Kidney (tissue), 22 donors: ENCODE measurements at places on chromosomes 5 and 9. TPM values are rescaled to one million over a fixed set of nuclear protein-coding genes. Genes with fewer than 3 reads are reported as not detected.

GRCh38 chr5:31731016-31731415 is 92.1 kb downstream of the PDZD2 start:
- DNase-seq = peak; percentile 29

DNA sequence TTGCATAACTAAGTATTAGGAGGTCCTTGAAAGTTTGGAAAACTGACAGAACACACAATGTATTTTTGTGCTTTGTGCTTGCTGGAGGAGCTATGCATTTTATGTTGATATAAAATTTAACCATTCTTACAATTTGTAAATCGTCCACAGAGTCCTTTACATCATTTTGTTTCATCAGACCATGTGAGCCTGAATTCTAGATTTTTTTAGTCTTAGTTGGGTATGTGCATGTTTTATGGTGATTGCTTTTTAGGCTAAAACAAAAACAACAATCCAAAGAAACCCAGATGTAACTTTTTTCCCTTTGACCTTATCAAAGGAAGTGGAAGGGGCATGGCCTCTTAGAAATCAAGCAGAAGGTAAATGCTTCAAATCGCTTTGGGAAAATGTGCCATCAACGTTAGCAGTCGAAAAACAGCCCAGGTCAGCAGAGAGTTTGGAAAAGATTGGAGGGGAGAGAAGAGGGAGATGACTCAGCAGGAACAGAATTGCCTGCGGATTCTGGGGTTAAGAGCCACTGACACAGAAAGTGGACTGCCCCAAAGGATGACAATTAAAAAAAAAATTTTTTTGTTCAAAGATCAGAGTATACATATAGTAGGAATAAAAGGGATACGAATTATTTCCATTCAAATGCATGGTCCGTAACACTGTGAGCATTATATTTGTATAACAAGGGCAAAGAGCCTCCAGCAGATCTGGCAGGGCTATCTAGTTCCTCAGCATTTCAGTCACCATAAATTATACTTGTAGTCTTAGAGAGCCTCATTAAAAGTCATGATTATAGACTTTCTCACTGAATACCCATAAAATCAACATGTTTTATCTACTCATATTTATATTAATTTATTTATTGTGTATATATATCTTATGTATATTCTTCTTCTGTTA is 253.5 kb upstream of the HAPLN1 start:
- no peak for DNase-seq

GRCh38 chr9:74861773-74862474 is 25.8 kb downstream of the TRPM6 start:
- no peak for DNase-seq

GRCh38 chr5:124872086-124872485 is 125.6 kb upstream of the ZNF608 start:
- DNase-seq = no peak

DNA sequence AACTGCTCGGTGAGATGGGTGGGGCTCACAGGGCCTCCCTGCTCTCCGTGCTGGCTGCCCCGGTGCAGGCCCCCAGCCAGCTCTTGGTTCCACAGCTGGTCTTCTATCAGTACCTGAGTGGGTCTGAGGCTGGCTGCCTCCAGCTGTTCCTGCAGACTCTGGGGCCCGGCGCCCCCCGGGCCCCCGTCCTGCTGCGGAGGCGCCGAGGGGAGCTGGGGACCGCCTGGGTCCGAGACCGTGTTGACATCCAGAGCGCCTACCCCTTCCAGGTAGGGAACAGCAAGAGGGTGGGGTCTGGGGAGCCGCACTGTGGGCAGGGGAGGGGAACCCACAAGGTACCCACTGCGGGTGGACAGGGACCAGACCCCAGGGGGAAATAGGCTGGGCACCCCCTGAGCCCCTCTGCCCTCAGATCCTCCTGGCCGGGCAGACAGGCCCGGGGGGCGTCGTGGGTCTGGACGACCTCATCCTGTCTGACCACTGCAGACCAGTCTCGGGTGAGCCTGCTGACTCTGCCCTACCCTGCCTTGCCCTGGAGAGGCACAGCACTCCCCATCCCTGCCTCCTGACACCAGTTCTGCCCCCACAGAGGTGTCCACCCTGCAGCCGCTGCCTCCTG is 2.8 kb downstream of the MAMDC4 start:
- DNase-seq = no peak

The NOXA1 gene
- 19.1 TPM for polyA plus RNA-seq

GRCh38 chr5:108660291-108660690 is 87.4 kb upstream of the FER start:
- no peak for DNase-seq

DNA sequence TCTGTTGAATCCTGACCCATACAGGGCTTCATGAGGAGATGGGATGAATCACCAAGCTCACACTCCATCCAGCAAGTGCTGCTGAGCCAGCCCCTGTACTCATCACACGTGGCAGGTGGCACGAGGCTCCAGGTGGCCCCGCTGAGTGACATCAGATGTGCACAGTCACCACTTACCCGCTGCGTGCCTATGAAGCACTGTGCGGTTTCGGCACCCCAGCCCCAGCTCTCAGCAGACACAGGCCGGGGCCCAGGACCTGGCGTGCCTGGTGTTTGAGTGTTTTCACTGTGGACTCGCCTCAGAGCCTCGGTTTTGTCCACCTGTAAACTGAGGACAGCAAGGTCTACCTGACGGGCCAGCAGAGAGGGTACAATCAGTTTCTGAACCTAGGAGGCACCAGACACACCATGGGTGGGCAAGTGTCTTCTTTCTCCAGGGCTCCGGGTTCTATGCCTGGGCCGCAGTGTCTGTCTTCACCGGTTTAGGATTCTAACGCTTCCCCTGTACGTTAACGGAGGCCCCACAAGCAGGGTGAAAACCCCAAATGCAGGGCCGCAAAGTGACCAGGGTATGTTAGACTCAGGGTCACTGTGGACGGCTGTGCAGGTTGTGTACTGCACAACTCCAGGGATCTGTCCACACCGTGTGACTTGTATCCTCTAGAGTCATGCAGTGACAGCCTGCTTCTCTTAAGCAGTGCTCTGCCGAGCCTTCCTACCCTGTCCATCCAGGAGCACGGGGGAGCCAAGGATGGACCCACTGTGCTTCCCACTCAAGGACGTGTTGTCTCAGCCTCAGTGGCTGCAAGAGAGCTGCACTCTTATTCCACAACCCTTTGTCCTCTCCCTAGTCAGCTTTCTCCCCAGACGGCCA is 44.3 kb upstream of the COL5A1 start:
- no peak for DNase-seq

GRCh38 chr5:86807046-86808031 is 189.6 kb downstream of the COX7C start:
- no peak for DNase-seq

DNA sequence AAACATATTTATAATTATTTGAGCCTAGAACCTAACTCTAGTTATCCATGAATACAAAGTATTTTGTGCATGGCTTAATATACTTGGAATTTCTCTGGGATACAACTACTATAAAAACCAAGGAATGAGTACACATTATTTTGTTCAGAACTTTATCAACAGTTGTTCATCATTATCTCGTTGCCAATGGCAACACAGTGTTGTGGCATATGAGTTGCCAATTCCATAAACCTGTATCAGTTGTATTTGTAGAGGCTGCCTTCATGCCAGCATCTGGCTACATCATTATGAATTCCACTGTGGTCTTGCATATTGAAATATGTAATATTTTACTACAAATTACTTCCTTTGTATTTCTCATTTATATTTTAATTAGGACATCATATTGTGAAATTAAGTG is 250.4 kb downstream of the FSTL4 start:
- DNase-seq = no peak

DNA sequence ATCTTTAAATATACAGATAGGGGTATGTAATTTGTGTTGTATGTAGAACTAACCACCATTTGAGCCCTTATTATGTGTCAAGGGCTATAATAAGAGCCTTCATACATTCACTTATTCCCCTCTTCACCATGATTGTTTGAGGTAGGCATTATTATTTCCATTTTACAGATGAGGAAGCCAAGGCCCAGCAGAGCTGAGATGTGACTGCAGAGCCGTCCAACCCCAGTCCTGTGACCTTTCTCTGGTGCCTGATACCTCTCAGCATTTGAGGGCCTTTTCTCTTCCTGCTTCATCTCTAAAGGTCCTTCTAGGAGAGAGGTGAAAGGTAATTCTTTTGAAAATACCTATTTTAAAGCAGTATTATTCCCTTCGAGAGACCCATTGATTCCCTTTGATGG is 37.3 kb downstream of the PIP5K1B start:
- DNase-seq = no peak

DNA sequence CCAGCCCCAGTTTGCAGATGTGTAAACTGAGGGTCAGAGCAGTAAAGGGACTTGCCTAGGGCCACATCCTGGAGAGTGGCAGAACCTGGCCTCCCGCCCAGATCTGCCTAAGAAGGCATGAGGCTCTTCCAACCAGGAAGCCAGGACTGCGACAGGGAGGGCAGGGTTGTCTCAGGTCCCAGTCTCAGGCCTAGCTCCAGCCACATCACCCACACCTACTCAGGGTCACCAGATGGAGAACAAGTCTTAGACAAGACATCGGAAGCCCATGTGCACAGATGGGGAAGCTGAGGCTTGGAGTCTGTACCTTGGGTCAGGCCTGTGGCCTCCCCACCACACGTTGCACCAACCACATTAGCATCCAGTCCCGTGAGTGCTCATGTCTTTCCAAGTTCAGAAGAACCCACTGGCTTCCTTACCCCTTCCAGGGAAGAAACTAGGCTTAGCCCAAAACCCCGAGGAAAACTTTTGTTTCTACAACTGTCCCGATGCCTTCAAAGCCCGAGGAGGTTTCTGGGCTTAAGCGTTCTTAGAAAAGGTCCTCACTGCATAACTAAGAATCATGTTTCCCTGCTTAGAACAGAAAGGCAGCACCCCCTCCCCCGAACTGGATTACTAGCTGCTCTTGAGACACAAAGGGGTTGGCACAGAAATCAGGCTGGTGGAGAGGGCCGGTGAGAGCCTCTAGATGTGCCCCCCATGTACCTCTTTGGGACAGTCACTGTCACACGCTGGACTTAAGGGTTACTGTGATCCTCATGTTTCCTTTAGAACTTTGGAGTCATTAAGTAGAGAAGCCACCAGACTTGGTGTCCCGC is 2.2 kb downstream of the FAM78A start:
- DNase-seq = no peak

DNA sequence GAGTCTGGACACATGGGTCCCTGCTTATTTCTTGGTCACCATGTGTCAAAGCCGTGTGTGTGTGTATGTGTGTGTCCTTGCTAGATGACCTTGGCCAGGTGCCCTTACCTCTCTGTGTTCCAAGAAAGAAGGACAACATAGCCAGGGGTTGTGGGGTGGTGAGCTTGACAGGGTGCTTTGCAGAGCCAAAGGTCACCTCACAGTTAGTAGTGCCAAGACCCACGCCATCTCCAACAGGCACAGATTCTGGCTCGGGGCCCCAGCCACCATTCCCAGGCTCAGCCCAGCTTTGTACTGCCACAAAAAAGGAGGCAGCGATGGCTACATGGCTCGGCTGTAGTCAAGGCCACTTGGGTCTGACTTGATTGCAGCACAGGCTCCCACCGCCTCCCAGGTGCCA is 39.5 kb downstream of the CXXC5 start:
- DNase-seq = no peak

The CANX gene
- 208 TPM for polyA plus RNA-seq

DNA sequence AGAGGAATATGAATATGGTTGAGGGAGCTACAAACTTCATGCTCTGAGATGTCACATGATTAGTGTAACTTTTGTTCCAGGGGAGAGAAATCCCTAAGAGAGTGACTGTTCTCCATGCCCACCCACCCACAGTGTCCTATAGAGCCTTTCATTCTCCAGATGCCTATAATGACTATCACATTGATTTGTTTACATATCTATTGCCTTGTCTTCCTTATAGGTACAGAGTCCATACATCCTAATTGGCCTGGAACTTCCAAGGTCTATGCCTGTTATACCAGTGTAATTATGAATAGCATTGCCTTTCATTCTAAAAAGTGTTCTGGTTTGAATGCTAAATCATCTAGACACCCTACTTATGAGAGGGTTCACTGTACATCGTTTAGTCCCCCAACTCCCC is 475.4 kb downstream of the RAB3C start:
- DNase-seq = no peak

GRCh38 chr9:77714077-77714549 is 66.0 kb upstream of the GNA14 start:
- DNase-seq = no peak

The FBXL7 gene
- 3.9 TPM for polyA plus RNA-seq

DNA sequence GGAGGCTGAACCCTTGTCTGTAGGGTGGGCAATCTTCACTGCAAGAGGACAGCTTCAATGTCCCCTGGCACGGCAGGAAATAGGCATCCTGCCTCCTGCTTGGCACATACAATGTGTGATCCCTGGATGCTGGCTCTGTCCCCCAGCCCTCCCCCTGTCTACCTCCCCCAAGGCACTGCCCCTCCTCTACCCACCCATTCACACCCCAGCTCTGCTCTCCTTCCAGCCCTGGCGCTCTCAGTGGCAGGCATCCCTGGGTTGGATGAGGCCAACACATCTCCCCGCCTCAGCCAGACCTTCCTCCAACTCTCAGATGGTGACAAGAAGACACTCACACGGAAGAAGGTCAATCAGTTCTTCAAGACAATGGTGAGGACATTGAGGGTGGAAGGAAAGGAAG is 24.1 kb upstream of the FOXI1 start:
- no peak for DNase-seq

DNA sequence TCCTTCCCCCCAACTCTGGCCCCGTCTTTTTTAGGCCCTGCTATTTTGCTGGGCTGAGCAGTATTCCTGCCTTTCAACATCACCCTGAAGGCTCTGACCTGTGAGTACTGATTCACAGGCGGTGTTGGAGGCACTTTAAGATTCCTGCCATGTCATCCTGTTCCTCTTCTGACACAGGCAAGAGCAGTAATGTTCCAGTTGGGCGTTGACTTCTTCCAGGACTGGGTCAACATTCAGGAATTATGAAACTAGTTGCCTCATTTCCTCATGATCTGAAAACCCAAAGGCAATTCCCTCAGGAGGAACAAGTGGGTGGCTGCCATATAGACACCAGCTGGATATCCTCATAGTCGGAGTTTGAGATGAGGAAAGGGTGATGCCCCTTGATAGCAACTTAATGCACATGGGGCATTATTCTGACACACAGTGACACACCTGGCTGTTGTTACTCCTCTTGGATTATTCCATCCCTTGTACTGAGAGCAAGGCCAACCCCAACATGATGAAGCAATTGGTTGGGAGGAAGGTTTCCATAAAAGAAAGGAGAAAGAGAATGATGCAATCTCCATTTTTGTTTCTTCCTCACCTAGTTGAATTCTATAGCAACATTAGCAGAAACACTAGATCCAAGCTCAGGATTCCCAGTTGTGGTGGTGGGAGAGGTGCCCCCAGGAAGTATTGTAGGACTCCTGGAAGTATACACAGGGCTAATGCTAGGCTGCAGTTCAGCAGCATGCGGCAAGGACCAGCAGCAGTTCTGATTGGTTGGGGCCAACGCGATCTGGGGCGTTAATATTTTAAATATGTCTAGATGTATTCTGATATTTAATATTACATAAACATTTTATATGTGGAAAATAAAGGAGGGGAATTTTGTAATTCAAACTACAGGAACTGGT is 19.6 kb upstream of the GLRX start:
- no peak for DNase-seq

GRCh38 chr9:136187683-136188586 is 17.0 kb downstream of the LHX3 start:
- no peak for DNase-seq

The SH3PXD2B gene
- polyA plus RNA-seq = 3.1 TPM
